Lung microvascular endothelial cell (primary cell): ENCODE measurements at places on chromosomes 7 and 10.

- no peak for DNase-seq
Measured at GRCh38 chr10:72744566-72744965, 52.6 kb downstream of the MCU start.

GRCh38 chr10:123966896-123967231, 75.3 kb upstream of the CPXM2 start:
- no peak for DNase-seq

DNA sequence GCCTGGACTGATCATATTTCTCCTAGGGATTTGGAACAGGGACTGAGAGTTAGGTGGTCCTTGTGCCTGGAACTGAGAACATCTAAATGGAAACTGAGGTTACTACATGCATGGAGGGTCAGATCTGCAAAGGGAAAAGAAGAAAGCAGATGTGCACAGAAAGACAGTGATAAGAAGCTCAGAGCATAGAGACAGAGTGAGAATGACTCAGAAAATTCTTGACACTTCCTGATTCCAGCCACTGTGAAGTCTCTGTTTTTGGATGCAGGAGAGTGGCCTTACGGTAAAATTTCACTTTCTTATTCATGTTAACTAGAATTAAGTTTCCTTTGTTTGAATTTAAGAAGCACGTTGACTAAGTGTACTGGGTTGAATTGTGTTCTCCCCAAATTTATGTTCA, 241.7 kb downstream of the TMEM26 start:
- peak; percentile 6 for DNase-seq

DNA sequence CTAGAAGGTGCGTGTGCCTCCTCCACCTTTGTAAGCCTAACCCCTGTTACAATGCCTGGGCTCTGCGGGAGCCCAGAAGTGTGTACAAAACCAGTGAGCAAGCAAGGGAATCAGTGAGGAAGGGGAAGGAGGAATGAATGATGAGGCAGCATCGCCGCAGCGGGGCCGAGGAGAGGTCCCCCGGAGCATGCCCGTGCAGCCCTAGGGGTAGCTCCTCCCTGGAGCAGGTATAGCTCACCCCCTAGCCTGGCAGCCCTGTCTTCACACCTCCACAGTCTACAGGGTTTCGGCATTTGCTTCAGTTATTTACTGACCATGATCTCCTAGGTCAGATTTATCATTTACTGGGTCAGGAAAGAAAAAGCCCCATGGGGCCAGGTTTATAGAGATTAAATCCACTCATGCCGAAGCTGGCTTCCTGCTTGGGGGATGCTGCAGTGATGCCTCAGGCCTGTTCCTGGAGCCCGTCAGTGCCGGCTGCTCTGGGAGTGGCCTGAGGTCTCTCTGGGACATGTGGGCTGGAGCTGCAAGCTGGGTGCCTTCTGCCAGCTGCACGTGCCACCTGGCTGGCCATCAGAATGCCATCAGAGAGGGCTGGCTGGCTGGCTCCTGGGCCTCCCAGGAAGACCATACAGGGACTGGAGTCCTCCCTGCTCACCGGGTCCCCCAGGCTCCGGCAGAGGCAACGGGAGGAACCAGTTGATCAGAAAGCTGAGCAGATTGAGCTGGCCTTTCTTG, 138.9 kb downstream of the GRK5 start:
- DNase-seq: no peak

GRCh38 chr7:156017916-156018700, 205.8 kb upstream of the SHH start:
- DNase-seq: no peak
